ENCODE measurements at places on chromosomes 2 and 18.

GRCh38 chr2:54722641-54723040, 821 bp upstream of the EML6 start:
- DNase-seq = no peak

GRCh38 chr2:69390471-69390870, 3.4 kb upstream of the GFPT1 start:
- no peak for DNase-seq

GRCh38 chr2:237451643-237452469, 35.2 kb upstream of the MLPH start:
- DNase-seq = no peak

DNA sequence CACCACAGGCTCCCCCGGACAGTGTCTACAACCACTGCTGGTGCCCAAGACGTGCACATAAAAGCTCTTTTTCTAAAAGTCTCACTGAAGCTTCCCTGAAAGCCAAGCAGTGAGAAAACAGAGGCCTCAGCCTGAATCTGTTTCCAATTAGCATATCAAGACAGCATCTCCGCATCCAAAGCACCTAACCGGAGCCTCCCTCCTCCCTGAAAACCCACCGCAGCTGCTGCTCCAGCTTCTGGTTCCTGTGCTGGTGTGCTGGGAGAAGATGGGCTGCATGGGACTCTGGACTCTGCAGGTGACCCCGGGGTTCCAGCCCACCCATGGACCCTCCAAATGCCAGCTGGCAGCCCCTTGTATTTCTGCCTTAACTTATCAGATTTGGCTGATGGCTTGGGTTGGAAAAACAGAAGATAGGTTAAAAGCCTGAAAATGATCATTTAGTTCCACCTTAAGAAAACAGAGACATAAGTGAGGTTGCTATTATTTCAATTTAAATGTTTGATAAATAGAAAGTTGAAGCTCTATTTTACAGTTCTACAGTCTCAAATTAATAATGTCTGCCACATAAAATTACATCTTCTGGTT, 103.3 kb downstream of the TMEM18 start:
- no peak for DNase-seq

- DNase-seq = no peak
These were observed 30.1 kb upstream of the CTAGE1 start for GRCh38 chr18:22447792-22448191.

GRCh38 chr2:197205585-197206215, 104.9 kb downstream of the ANKRD44 start:
- peak; percentile 69 for DNase-seq

- DNase-seq = peak; percentile 24
These were observed 101.7 kb downstream of the AGAP1 start for GRCh38 chr2:235595422-235596010.

- DNase-seq = no peak
These were observed 34.2 kb upstream of the DYSF start for GRCh38 chr2:71419145-71419544.

GRCh38 chr2:223621901-223622300, 19.7 kb upstream of the SCG2 start:
- DNase-seq = no peak

- DNase-seq = no peak
These were observed 26.5 kb upstream of the FAM117B start for GRCh38 chr2:202608142-202608852.

GRCh38 chr2:219997341-219997851, 370.0 kb downstream of the SLC4A3 start:
- DNase-seq = no peak
